ENCODE measurements at places on chromosomes 16 and 17.

DNA sequence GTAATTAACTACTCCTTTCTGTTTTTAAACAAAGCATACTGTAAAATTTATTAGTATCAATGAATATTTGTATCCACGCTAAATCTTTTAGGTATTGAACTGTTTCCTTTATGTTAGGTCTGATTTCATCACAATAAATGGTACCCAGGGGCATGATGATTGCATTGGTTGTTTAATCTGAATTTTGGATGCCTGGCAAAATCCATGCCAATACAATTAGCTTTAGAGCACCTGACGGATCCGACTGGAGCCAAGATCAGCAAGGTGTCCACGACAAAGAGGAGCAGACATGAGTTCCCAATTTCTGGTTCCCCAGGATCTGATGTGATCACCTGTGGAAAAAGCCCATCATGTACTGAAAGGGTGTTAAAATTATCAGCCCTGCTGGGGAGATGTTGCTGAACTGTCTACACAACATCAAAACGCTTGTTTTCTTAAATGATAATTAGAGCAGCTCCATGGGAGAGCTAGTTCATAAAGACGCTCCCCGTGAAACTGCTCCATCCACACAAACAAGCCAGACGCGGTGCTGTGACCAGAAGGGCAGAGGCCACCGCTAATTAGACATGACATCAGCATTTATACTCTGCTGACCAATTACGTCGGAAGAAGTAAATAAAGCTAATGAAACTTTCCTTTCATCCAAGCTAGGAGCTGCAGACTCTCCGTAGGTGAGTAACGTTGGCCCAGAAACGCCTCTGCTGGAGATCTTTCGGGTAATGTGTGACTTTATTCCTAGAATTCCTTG, 151.7 kb downstream of the CPPED1 start:
- DNase-seq: no peak

GRCh38 chr16:3458278-3458851, 14.9 kb downstream of the NAA60 start:
- DNase-seq: no peak

DNA sequence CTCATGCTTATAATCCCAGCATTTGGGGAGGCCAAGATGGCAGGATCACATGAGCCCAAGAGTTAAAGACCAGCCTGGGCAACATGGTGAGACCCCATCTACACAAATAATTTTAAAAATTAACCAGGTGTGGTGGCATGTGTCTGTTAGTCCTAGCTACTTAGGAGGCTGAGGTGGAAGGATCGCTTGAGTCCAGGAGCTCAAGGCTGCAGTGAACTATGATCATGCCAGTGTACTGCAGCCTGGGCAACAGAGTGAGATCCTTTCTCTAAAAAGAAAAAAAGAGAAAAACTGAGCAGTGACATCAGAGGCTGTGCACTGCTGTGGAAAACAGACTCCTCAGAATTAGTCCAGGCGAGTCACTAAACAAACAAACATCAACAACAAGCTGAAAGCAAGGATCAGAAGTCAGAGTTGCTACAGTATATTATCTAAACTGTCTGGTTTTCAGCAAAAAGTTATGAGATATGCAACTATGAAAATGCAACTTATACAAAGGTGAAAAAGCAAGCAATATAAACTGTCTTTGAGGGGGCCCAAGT, 39.3 kb downstream of the CBFB start:
- no peak for DNase-seq

DNA sequence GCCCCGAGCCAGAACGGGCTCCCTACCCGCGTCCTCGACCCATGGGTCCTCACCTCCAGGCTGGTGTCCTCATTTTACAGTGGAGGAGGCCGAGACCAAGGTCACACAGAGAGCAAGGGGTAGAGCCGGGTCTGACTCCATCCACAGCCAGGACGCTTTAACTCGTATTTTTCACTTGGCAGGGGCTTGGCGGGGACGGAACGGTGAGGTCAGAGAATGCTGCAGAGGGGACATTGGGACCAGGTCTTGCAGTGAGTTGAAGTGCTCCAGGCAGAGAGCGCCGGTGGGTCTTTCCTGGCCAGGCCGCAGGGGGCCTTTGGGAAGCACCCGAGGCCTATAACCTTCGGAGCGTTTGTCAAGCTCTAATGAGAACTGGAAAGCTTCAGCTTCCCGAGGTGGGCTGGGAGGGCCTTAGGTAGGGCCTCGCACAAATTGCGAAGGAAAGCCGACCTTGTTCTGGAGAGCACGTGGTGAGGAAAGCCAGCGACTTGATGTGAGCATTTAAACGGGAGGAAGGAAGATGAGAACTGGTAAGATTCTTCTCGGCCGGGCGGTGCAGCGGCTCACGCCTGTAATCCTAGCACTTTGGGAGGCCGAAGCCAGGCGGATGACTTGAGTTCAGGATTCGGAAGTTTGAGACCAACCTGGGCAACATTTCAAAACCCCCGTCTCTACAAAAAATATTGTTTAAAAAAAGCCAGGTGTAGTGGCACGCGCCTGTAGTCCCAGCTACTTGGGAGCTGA, 908 bp upstream of the CLUH start:
- no peak for DNase-seq

- DNase-seq: no peak
These were observed 98.6 kb upstream of the PMFBP1 start for GRCh38 chr16:72270531-72270930.

GRCh38 chr16:13478991-13479390, 441.0 kb upstream of the ERCC4 start:
- no peak for DNase-seq

- no peak for DNase-seq
These were observed 6.2 kb downstream of the HOXB4 start for GRCh38 chr17:48571826-48572417.

- DNase-seq: no peak
These were observed 9.8 kb downstream of the MYL4 start for GRCh38 chr17:47218896-47219430.

DNA sequence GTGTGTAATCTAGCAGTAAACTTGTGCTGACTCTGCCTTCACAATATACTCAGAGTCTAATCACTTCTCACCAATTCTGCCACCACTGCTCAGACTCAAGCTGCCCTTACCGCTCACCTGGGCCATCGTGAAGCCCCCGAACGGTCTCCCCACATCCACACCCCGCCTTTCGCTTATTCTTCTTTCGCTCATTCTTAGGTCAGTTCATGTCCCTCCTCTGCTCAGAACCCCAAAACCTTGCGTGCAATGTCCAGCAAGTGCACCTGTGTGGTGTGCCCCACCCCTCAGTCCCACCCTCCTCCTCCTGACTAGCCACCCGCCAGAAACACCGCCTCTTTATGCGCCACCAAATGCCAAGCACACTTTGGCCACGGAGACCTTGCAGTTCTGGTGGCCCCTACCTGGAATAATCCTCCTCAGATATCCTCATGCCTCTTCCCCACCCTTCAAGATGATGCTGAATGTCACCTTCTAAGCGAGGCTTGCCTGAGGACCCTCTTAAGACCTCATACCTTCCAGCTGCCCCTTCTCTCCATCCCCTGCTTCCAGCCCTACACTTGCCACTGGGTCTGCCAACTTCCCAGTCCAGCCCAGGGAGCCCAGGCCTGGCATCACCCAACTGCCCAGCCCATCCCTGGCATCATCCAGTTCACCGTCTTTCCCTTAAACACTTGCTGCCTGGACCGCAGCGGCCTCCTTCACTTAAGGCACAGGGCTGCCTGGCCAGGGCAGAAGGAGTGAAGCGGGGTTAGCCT, 34.3 kb upstream of the RBFOX3 start:
- no peak for DNase-seq

- no peak for DNase-seq
These were observed 62.5 kb downstream of the LITAF start for GRCh38 chr16:11524098-11524760.

GRCh38 chr17:45383003-45383402, 49.7 kb downstream of the ARHGAP27 start:
- no peak for DNase-seq

- DNase-seq: no peak
These were observed 2.0 kb downstream of the SIAH1 start for GRCh38 chr16:48383009-48383876.

DNA sequence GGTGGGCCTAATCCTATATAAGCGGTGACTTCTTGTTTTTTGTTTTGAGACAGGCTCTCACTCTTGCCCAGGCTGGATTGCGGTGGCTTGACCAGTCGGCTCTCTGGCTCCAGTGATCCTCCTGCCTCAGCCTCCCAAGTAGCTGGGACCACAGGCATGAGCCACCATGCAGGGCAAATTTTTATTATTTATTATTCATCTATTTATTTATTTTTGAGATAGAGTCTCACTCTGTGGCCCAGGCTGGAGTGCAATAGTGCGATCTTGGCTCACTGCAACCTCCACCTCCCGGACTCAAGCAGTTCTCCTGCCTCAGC, 4.7 kb upstream of the RNF213 start:
- DNase-seq: no peak
